ENCODE measurements at places on chromosomes 6 and 20.

DNA sequence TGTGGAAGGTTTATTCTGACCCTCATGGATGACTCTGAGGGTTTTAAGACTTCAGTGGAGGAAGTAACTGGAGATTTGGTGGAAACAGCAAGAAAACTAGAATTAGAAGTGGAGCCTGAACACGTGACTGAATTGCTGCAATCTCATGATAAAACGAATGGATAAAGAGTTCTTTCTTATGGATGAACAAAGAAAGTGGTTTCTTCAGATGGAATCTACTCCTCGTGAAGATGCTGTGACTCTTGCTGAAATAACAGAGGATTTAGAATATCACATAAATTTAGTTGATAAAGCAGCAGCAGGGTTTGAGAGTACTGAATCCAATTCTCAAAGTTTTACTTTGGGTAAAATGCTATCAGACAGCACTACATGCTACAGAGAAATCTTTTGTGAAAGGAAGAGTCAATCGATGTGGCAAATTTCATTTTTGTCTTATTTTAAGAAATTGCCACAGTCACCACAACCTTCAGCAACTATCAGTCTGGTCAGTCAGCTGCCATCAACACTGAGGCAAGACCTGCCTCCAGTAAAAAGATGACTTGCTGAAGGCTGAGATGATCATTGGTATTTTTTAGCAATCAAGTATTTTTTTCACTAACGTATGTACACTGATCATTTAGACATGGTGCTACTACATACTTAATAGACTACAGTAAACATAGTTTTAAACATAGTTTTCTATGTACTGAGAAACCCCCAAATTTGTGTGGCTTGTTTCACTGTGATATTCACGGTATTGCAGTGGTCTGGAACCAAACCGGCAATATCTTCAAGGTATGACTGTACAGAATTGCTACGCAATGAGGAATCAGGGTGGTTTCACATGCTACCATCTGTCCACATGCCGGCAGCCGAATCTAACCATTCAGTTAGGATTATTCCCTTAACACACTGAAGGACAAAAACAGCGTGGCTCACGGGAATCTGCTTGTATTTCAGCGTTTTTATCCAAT is 149.0 kb downstream of the MYB start:
- DNase-seq, result no peak

- DNase-seq, result no peak
These were observed 10.3 kb downstream of the KIF25 start for GRCh38 chr6:168007592-168008338.

- no peak for DNase-seq
These were observed 39.6 kb upstream of the PRSS35 start for GRCh38 chr6:83472767-83473166.

DNA sequence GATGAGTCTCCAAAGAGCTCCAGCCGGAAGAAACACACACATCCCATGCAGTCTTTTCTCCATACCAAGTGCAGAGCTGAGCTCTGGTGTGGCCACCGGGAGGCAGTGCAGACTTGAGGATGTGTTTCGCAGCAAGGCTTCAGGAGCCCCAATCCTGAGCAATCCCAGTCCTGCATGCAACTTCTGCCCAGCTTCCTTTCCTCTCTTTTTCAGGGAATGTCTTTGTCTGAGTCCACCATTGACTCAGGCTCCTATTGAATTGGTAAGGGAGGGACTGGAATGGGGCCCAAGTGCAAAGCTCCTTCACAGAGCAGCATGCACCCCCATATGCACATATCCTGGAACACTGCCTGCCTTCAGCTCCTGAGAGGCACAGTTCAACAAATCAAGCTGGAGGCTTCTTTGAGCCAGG is 50.5 kb upstream of the ASIP start:
- DNase-seq, result peak; percentile 48

- no peak for DNase-seq
These were observed 21.9 kb upstream of the GCLC start for GRCh38 chr6:53566755-53567154.

GRCh38 chr6:109050447-109051102 is 44.1 kb downstream of the SESN1 start:
- no peak for DNase-seq

DNA sequence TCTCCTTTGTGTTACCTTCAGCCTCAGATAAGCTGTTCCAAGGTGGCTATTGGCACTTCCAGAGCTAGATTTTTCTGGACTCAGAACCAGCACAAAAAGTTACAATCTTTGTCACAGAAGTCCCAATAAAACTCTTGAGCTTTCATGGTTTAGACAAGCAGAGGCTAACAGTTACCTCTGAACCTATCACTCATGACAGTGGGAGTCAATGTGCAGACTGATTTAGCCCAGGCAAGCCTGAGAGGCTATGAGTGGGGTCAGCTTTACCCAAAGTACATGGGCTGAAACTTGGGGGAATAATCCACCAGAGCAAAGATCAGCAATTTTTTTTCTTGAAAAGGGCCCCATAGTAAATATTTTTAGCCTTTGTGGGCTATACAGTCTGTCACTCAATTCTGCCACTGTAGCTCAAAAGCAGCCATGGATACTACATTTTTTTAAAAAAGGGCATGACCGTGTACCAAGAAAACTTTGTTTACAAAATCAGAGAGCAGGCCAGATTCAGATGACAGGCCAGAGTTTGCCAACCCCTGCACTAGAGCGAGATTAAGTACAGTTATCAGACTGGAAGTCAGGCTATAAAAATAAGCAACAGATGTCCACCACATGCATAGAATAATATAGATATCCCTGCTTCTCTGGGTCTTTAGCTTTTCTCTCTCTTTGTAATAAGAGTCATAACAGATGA is 20.0 kb downstream of the CCN2 start:
- DNase-seq, result no peak

- no peak for DNase-seq
These were observed 66.7 kb downstream of the SYNDIG1 start for GRCh38 chr20:24535941-24536730.

DNA sequence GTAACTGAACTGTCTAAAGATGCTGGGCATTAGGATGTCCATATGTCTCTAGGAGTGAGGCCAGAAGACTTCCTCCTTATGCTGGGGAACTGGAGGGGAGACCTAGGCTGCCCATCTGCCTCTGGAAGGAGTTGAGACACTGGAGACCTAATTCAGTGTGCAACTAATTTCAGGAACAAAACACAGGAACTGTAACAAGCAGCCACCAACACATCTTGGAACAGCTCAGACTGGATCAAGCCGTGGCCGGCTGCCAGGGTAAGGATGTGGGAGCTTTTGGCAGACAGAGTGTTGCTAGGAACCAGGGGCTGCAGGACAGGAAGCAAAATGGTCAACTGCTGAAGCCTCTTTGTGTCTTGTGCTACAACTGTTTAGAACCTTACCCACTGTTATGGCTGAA is 16.4 kb upstream of the MAS1 start:
- DNase-seq, result peak; percentile 2

GRCh38 chr6:6392214-6393068 is 72.0 kb upstream of the F13A1 start:
- no peak for DNase-seq

GRCh38 chr6:108464418-108465097 is 96.2 kb upstream of the FOXO3 start:
- peak; percentile 17 for DNase-seq
